ENCODE measurements at places on chromosomes 6 and 20. TPM values are rescaled to one million over a fixed set of nuclear protein-coding genes. Genes with fewer than 3 reads are reported as not detected.

GRCh38 chr6:56827908-56828649 is 126.8 kb upstream of the BEND6 start:
- DNase-seq: no peak

IL17F gene
- 0.27 TPM for polyA plus RNA-seq

- DNase-seq: no peak
These were observed 99.9 kb downstream of the NFATC2 start for GRCh38 chr20:51442602-51443001.

EYA2 gene
- 1.8 TPM for polyA plus RNA-seq

DNA sequence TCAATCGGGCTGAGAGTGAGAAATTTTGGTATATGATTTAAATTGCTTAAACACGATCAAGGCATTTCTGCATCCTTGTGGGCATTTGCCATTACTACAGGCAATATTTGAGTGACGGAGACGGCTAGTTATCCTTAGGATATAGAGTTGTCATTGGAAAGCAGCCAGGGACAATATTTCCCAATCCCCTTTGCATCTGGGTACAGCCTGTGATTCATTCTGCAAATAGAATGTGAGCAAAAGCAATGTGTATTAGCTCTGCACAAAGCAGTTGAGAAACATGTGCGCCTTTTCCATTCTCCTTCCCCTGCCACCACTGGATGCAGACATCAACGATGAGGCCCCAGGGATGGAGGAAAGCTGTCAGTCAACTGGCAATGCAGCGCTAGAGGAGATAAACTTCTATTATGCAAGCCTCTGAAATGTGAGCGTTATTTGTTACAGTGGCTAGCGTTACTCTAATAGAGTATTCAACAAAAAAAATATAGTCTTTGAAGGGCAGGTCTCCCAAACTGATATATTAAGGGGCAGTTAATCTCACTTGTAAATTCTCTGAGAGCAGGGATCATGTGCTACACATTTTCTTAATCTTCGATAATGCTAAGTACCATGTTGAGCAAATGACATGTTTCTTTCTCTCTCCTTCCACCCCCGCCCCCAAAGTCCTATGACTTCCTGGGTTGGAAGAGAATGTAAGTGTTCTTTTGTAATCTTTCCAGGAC is 37.1 kb upstream of the NCOA3 start:
- peak; percentile 29 for DNase-seq

FNDC1 gene
- 6.9 TPM for polyA plus RNA-seq

GRCh38 chr6:24274441-24275083 is 83.3 kb downstream of the DCDC2 start:
- no peak for DNase-seq

- no peak for DNase-seq
These were observed 38.8 kb downstream of the CPNE5 start for GRCh38 chr6:36800223-36801076.

DNA sequence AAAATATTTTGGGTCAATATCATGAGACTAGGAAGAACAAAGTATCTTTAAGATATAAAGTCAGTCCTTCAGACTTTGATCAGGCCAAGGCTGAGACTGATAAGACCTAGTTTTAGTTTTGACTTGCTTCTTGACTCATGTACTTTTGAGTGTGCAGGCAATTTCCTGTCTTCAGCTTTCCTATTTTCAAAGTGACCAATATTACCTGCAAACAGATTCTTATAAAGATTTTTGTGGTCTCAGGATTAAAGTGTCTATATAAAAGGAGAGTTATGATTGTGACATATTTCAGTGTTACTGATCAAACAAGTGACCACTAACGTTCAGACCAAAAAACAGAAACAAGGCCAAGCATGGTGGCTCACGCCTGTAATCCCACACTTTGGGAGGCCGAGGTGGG is 36.0 kb upstream of the AKIRIN2 start:
- no peak for DNase-seq

DNA sequence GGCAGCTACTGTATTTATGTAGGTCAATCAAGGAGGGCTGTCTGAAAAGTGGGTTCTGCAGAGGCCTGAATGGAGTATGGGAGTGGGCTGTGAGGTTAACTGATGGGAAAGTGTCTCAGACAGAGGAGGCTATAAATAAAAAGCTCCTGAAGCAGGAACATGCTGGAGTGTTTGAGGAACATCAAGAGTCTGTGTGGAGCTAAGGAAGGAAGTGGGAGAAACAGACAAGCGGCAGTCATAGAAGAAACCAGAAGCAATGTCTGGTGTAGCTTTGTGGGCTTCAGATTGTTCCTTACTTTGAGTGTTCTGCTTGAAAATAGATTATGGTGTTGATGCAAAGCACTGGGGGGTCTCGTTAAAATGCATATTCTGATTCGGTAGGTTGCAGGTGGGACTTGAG is 101.5 kb upstream of the OGFRL1 start:
- no peak for DNase-seq
